ENCODE measurements at places on chromosomes 12 and 14.
A peak's percentile ranks its signal among the peaks of the same experiment; 100 is the strongest.

- no peak for DNase-seq
These were observed 24.9 kb downstream of the UBE3B start for GRCh38 chr12:109502332-109502731.

DNA sequence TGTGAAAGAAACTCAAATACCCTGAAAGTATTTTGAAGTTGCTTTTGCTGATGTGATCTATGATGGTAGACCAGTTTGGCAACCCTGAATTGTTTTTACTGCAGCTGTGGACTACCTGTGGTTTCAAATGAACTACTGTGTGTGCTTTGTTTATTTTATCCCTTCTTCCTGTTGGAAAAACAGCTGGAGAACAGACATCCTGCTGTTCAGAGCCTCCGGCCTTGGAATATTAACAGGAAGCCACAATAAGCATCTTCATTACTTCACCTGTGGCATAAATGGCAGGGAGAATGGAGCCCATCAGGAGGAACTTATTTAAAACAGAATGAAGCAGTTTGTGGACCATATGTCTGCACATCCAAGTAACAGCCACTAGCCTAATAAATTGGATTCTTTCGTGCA is 104.8 kb downstream of the DUSP6 start:
- DNase-seq, result peak; percentile 56

DNA sequence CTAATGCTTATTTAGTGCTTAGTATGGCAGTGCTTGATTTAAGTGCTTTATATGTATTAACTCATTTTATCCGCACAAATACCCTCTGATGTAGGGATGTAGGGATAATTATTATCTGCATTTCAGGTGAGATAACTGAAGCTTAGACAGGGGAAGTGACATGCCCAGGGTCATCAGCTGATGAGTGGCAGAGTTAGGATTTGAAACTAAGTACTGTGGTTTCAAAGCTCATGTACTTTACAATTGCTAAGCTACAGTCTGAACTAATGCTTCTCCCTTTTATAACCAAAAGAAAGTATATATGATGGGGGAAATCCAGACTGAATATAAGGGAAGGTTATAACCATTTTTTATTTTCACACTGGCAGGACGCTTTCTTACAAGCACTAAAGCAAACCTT is 229.6 kb upstream of the NAV3 start:
- DNase-seq, result no peak

DNA sequence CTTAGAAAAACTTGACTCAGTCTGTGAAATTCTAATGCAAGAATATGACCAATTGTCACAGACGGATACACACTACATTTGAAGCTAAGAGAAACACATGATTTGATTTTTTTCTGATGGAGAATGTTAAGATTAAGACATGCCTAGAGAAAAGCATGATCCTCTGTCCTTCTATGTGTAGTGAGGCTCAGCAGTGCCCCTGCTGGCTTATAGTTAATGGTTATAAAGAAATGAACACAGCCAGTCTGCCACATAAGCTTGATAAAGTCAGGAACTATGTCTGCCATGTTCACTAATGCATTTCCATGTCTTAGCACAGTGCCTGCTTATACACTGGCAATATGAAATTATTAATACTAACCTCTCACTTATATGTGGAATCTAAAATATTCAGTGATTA is 168.1 kb upstream of the DAAM1 start:
- peak; percentile 31 for DNase-seq

GRCh38 chr12:112847708-112848337 is 56.3 kb downstream of the RPH3A start:
- DNase-seq, result no peak

- DNase-seq, result no peak
These were observed 167.1 kb downstream of the KIF21A start for GRCh38 chr12:39275846-39276245.

All from fibroblast of upper back skin (primary cell).